Activated T-cell treated with anti-CD3 and anti-CD28 coated beads, Interleukin-2, amount 50 U/mL, for 72 hours (primary cell): ENCODE measurements at places on chromosomes 12 and 14. TPM values are rescaled to one million over a fixed set of nuclear protein-coding genes. Genes with fewer than 3 reads are reported as not detected.

Gene TEX52
- 0.48 TPM for total RNA-seq

DNA sequence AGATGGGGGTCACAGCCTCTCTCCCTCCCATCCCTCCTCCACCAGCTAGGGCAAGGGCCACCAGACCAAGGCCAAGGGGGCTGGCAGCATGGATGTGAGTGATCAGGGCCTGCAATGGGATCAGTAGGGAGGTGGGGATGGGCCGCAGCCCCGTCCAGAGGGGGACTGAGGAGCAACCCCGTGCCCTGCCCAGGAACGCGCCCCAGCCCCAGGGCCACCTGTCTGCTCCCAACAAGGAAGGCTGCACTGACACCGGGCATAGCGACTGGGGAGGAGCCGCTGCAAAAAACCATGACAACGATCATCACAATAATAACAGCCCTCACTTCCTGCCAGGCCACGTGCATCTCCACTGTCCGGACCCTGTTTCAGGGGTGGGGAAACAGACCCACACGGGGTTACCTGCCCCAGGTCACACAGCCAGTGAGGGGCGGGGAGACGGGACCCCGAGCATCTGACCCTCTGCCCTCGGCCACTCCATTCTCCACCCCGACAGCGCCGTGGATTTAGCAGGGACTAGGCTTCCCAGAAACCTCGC, 24.3 kb downstream of the NCOR2 start:
- DNase-seq: no peak

Gene ACSM4
- total RNA-seq: not detected

Gene TMEM52B
- total RNA-seq: not detected

Gene SMOC1
- total RNA-seq: not detected

DNA sequence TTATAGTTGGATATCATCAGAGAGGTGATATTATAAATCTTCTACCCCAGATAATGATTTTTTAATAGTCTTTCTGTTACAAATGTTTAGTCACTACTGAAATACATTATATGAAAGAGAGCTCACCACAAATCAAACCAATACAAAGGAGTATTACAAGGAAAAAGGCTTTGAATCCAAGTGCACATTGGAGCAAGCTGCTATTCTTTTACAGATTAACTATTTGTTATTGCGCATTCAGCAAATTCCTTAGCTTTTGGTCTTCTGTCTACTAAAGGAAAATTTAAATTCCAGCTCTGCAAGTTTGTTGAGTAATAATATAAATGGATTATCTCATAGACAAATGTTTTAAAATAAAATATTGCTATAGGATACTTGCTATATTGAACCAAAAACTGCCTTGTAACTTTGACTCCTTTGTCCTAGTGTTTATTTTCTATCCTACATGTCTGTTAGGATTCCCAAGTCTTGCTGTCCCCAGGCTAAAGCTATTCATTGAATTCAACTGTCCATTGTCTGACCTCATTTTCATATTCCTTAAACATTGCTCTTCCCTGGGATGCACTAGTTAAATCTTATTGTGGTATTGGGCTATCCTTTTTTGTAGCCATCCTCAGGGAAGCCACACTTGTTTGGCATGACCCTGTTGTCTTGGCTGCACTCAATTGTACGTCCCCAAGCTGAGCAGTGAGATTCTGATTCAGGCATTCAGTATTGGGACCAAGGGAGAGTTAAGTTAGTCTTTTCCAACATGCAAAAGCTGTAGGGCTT, 41.5 kb downstream of the PDE3A start:
- no peak for DNase-seq

GRCh38 chr12:106994579-106995220, 7.8 kb upstream of the MTERF2 start:
- no peak for DNase-seq

GRCh38 chr12:121568971-121569751, 11.7 kb downstream of the KDM2B start:
- no peak for DNase-seq

GRCh38 chr12:105814283-105814682, 324.5 kb downstream of the NUAK1 start:
- DNase-seq: no peak

GRCh38 chr12:70031046-70031445, 206.0 kb downstream of the MYRFL start:
- no peak for DNase-seq

GRCh38 chr14:23864259-23864658, 89.3 kb upstream of the DHRS4 start:
- DNase-seq: no peak

DNA sequence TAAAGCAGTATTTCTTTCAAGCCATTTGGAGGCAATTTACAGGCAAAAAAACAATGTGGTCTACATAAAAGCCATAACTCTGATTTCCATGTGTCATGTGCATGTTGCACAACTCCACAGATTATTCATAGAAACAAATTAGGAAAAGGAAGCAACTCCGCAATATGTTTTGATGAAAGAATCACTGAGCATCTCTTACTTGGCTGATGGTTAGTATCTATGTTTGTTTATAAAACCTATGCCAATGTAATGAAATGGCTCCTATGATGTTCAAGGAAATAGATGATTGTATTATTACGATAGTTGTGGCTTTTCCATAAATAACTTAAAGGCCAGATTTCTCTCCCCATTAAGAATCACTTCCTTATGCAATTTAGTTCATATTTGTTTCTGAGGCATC, 373.7 kb downstream of the CCDC91 start:
- no peak for DNase-seq

GRCh38 chr12:119803381-119803791, 73.7 kb downstream of the CIT start:
- no peak for DNase-seq

Gene ESPL1
- total RNA-seq: 71.9 TPM

- DNase-seq: no peak
These were observed 17.2 kb upstream of the CACNA1C start for GRCh38 chr12:2035431-2036055.

GRCh38 chr12:99059824-99060511, 414.9 kb downstream of the APAF1 start:
- DNase-seq: no peak

Gene DPY19L2
- 1.9 TPM for total RNA-seq

DNA sequence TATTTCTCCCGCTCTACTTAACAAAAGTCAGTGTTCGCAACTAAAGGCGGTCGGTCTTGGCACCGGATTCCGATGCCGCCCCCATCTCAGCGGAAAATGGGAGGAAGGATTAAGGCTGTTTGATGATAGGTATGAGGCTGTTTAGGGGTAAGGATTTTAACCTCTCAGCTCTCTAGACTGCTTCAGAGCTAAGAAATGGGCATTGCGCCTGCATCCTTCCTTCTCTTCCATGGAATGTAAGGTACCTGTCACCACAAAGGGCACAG, 1.4 kb downstream of the COCH start:
- no peak for DNase-seq

Gene SLC10A1
- total RNA-seq: not detected

Gene PMCH
- total RNA-seq: 1.1 TPM

DNA sequence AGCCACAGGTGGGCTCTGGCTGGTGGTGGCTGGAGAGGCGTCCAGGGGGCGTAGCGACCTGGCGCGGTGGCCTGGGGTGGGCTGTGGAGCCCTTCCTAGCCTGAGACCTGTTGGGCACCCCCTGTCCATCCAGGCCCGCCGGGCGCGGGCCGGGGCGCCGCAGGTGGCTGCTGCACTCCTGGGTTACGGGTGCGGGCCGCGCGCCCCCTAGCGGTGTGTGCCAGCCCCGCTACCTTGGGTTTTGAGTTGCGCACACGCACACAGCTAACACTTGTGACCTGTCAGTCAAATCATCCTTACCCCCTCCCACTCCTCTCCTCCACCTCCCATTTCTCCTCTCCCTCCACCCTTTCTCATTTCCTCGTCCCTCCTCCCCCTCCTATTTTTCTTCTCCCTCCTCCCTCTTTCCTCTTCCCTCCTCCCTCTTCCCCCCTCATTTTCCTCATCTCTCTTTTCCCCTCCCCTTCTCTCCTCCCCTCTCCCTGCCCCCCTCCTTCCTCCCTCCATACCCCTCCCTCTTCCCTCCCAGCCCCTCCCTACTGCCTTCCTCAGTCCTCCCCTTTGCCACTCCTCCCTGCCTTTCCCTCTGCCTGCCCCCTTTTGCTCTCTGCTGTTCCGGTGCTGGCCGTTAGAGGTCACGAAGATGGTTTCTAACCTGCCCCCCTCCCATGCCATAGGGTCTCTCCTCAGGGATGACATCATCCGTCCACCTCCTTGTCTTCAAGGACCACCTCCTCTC, 2.3 kb downstream of the MEG3 start:
- DNase-seq: no peak

DNA sequence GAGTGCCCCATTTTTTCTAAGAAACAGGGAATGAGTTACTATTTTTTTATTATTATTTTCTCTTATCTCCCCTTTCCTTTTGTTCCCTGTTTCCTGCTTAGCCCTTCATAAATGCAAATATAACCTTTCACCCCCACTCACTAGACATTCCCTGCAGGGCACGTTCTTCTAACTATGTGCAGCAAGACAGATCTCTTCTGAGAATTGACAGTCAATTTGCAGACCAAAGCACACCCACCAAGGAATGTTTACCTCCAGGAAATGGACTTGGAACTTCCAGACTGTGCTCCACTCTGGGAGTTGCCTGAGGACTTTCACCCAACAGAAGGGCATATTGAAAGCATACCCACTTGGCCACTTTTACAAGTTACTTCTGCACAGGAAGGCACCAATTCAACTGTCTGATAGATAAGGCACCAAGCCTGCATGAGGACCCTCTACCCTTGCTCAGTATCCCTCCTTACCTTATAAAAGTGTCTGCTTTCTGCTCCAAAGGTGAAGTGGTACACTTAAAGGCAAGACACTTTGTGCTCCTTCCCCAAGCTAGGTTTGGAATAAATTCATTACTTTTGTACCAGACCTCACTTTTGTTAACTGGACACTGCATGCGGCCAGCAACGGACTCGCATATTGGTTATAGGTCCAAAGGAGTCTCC, 6.5 kb downstream of the TAS2R19 start:
- no peak for DNase-seq

GRCh38 chr12:105427883-105428282, 97.4 kb downstream of the C12orf75 start:
- no peak for DNase-seq

Gene SCN8A
- 0.79 TPM for total RNA-seq

DNA sequence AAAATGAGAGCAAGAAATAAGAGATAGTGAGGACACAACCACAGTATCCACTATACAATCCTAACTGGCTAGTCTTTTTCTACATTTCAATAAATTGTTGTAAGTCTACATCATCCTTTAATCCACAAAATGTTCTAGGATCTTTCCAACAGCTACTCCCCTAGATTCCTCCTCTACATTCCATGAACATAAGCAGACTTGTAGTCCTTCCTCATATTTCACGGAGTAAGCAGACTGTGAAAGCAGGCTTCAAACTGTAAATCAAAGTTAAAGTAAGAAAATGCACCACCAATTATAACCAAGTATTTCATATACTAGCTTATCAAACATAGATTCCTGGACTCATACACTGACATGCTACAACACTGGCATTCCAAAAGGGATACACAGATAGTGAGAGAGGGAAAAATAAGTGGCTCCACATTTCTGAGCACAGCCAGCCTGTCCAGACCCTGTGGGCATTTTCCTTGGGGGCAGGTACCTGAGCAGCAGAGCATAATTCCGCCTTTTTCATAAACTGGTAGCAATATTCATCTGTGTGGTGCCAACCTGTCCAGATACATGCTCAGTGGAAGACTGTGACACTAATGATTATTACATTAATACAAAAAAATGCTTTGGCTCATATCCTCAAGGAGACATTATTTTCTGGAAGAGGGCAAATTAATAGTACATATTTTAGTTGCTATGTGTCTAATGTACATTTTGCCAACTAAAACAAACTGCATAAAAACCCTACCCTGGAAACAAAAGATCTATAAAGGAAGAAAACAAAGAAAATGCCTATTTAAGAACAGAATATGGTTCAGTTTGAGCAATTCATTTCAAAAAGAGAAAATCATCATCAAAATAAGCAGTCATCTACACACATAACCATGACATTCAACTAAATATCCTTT, 113.3 kb upstream of the FSCB start:
- DNase-seq: no peak

- peak; percentile 22 for DNase-seq
These were observed 77.5 kb downstream of the PELI2 start for GRCh38 chr14:56195704-56196103.

Gene SAMD15
- 0.19 TPM for total RNA-seq
